CD4-positive, alpha-beta T cell (primary cell): ENCODE measurements at places on chromosomes 1 and 21.

DNA sequence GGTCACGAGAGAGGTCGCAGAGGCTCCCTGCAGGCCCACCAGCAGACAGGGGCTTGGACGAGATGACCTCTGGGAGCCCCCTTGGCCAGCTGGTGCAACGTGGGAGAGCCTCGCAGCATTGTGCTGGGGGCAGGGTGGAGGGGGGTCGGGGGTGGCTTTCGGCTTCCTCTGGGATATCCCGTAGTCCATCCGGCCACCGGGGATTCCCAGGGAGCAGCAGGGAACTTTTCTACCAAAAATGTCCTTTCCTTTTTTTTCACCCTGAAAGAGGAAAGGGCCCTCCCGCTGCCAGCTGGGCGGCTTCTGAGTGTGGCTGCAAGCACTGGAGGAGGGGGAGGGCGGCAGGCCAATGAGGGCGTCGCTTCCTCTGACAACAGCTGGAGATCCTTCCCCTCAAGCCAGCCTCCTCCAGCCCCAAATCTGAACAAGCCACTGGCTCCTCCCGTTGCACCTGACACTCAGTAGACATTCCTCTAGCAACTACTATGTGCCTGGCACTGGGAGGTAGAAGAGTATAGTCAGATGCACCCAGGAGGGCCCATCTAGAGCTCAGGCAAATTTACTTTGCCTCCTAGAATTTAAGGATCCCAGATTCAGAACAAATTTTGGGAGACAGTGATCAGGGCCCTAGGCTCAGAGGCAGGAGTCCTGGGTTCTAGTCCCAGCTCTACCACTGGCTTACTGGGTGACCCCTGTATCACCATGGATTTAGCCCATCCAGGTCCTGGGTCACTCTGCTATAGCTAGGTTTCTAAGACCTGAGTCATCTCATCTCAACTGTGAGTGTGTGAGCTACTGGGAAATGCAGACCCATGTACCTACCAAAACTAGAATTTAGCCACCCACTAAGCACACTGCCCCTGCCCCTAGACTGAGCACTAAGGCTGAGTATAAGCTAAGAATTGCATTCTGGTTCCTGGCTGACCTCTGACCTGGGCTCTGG is 2.7 kb downstream of the MOB3C start:
- peak; percentile 63 for DNase-seq

DNA sequence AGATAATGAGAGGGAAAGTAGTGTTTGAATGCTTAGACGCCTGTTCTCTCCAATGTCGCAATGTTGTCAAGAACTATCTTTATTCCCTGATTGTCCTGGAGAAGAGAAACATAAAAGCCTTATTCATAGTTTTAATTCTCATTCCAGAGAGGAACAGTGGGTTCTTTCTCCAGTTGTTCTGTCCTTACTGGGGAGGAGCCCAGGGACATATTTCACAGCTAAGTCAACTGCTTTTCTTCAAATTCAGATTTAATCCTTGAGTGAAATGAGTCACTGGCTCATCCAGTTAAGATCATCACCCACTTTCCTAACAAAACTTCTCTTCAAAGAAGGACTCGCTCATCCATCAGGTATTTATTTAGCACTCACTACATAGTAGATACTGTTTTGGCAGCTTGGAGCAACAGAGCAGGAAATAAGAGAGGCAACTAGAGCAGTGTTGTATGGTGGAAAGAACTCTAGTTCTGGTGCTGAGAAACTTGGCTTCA is 365.7 kb upstream of the USP24 start:
- no peak for DNase-seq

- DNase-seq = no peak
Observed at GRCh38 chr1:229383961-229384360, 41.1 kb upstream of the CCSAP start.

- DNase-seq = no peak
Observed at GRCh38 chr21:34771512-34772028, 102.8 kb downstream of the CLIC6 start.

GRCh38 chr1:48678710-48679505 is 97.8 kb downstream of the BEND5 start:
- DNase-seq = no peak
